ENCODE measurements at places on chromosomes 4 and X. TPM values are rescaled to one million over a fixed set of nuclear protein-coding genes. Genes with fewer than 3 reads are reported as not detected.

Gene SOWAHD
- 0.99 TPM for total RNA-seq

Gene AFP
- total RNA-seq, result 1.2 TPM

Gene PDLIM3
- total RNA-seq, result 6.1 TPM

DNA sequence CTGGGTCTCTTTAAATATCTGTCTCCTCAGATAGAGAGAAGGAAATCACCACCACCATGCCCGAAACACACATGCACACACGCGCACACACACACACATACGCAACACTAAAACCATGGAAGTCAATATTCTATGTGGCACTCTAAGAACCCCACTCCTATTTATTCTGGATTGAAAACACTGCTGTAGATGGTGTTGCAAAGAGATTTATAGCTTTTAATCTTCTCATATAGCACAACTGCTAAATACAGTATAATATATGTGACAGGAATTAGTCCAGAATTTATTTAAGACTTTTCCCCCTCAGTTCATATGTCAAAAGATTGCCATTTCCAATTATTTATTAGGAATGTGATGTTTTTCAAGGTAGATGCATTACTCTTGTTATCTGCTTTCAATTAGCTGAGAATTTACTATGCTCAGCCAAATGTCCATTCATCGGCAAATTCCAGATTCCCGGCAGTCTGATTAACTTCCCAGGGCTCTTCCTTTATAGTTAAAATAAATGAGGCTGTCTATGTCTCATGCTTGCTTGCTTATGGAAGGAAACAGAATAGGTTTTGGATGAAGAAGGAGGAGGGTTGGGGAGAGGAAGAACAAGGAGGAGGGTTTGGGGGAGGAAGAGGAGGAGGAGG is 115.4 kb upstream of the NDP start:
- no peak for DNase-seq

GRCh38 chr4:83221897-83222441 is 62.6 kb downstream of the COQ2 start:
- DNase-seq, result no peak

Gene GLRA2
- 0.10 TPM for total RNA-seq

DNA sequence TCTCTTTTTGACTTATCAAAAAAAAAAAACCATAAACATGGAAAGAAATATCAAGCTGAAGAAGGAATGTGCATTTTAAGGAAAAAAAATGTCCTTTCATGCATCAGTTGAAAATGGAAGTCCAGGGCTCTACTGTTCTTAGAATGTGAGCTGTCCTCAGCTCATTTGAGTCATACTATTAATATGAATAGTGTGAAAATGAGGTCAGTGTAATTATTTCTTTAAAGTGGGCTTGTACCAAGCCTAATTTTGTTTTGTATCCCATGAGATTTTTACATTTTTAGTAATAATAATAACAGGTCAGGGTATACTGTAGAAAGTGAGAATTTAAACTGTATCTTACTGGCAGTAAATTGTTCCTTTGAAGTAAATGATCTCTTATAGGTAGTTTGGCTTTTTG is 148.5 kb downstream of the NAA11 start:
- no peak for DNase-seq

Gene GRPEL1
- total RNA-seq, result 42.2 TPM

GRCh38 chrX:103688946-103689345 is 2.4 kb upstream of the MORF4L2 start:
- DNase-seq, result peak; percentile 25
